ENCODE measurements at places on chromosomes 2 and 18.

DNA sequence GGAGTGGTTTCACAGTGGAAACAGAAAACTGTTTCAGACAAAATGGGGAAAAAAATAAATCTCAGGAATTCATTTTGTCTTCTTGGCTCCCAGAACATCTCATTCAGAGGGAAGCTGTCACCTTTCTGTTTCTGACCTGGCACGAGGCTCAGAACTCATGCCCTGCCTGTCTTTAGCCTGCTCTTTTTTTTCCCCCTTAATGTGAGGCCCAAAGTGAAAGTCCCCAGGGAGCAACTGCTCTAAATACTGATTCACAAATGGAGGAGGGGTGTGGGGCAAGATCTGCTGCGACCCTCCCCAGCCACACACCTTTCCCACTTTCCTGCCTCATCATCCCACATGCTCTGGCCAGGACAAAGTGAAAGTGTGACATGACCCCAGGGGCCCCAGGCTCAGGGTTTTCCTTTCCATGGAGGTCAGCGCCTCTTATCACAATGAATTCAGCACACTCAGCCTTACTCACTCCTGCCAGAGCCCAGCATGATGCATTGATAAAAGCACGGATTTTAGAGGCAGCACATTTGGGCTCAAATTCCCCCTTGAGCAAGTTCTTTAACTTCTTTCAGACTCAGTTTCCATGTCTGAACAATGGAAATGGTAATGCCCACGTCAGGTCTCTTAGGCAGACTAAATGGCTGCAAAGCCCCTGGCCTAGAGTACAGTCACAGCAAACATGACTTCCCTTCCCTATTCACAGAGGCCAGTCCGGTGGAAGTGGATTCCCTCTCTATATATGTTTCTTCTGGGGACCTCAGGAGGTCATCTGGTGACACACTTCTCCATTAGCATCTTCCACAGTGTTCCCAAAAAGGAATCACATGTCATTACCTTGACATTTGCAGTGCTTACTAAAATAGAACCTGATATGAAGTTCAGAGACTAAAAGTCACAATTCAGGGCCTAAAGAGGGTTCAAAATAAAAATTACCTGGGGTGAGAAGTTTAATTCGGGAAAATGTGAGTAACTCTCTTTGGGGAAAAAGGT is 55.3 kb upstream of the TMEM163 start:
- DNase-seq: no peak

GRCh38 chr18:48832938-48833700 is 117.6 kb downstream of the SMAD7 start:
- DNase-seq: no peak

DNA sequence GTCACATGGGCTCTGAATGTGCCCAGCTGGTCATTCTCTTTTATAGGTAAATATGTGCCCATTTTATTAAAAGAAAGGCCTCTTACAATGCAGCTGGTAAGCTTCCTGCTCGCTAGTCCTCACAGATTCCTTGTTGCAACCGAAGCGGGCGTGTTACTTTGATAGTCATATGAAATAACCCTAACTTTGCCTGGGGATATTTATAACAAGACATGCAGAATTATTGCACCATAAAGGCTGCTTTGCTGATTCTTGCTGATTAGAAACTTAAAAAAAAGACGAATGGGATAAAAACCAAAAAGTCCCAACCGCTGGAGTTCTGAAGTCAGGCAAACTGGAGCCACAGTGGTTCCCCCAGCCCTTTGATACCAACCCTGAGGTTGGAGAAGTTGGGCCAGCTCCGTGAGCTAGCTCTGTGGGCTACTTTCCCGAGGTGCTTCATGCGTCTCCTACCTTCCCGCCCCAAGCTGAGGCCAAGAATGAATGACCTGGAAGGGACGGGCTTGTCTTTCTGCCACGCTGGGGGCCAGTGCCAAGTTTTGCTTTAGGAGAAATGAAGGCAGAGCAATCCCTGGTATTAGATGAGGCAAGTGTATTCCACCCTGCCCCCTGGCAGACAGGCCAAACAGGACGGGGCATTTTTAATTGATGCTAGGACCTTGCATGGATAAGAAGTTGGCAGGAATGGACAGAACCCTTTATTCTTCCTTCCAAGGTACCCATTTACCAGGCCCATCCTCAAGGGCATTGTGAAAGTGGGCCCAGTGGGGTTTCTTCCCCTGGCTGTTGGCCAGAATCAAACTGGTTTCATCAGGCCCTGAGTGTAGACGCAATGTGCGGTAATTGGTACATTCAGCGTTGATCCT is 140.4 kb downstream of the KCTD1 start:
- DNase-seq: no peak

DNA sequence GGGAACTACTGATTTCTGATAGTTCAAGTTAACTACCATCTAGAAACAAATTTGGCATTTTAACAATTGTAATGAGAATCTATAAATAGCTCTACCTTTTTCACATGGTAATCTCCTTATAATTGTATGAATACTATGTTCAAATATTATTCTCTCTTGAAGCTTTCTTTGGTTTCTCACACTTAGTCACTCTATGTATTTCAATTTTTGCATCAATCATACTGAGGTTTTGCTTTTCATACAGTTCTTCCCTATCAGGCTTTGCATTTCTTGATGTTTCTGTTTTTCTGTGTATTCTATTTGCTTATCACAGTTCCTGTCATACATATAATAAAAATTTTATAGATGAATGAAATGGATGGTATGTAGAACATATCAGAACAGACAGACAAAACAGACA is 16.0 kb downstream of the VPS54 start:
- DNase-seq: no peak

DNA sequence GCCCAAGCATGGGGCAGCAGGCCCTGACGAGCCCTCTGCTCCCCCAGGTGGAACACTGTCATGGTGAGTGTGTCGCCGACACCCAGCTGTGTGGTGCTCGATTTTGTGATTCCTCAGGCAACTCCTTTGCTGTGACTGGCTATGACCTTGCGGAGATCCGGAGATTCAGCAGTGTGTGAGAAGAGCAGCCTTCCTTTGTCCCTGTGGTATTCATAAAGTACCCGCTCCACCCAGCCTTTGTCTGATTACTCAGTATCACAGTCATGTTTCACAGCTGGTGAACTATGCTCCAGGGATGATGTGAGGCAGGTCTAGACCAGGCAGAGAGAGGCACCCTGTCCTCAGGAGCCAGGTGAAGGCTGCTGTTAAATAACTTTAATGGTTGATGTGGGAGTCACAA is 4.0 kb downstream of the WDR54 start:
- no peak for DNase-seq
